ENCODE measurements at places on chromosomes 7 and 10.

- DNase-seq = no peak
Observed at GRCh38 chr7:2603044-2603965, 28.5 kb upstream of the TTYH3 start.

- no peak for DNase-seq
Observed at GRCh38 chr7:151142686-151143040, 24.8 kb downstream of the GBX1 start.

DNA sequence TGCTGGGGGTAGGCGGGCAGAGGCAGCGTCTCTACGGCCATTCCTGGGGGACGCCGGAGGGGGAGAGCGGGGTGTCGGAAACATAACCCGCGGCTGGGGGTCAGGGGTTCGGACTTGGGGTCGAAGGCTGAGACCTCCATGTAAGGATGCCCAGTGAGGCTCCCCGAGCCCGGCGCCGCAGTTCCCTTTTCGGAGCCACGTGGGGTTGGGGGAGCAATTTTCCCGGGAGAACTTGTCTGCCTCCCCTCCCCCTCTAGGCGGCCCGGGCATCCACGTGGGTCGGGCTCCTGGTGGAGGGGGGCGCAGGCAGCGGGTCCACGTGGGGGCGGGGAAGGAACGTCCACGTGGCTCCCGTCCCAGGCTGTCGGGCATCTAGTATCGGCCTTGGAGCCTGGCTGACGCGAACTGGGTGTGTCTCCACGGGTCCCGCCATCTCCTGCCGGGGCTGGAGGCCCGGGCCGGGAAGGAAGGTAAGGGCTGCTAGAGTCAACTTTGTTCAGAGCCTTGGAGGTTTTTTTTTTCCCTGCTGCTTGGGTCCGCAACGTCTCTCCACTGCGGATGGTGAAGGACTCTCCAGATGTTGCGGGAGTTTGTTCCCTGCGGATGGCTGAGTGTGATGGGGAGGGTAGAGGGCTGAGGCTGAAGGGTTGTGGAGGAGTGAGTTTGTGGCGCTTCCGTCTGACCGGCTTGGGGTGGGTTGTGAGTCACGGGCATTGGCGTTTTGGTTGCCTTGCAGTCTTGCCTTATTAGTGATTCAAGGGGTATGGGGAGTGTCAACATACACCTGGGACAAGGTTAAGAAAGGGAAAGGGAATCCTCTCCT, 744 bp downstream of the PPRC1 start:
- peak; percentile 64 for DNase-seq

DNA sequence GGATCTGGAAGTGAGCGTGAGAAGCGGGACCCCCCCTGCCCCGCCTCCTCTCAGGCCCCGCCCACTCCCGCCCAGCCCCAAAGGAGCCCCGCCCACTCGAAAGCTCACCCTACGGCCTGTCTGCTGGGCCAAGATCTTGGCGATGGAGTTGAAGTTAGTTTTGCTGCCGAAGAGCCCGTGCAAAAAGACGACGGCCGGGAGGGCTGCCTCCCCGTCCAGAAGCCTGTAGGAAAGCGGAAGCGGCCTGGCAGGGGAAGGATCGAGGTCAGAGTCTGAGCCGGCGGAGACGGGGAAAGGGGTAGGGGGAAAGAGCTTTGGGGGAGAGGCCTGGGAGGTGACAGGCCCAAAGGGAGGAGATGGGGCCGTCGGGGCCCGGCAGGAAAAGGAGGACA, 386 bp downstream of the ABHD11 start:
- DNase-seq = peak; percentile 66

- no peak for DNase-seq
Observed at GRCh38 chr7:124250297-124251034, 217.6 kb upstream of the TMEM229A start.

DNA sequence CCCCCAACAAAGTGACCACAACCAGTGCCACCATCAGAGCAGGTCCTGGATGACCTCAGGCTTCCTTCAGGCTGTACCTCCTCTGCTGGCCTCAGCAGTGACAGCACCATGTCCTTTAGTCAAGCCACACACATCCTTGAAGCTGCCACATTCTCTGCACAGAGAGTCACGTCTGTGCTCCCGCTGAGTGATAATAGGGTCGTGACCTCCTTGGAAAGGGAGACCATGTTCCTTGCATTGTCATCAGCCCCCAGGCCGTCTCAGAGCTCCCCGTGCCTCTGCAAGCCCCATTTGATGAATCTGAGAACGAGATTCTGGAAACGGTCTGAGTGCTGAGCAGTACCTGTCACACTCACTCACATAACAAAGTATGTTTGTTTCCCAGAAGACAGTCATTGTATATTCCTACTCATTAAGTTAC, 106.5 kb upstream of the PRR15 start:
- DNase-seq = no peak

DNA sequence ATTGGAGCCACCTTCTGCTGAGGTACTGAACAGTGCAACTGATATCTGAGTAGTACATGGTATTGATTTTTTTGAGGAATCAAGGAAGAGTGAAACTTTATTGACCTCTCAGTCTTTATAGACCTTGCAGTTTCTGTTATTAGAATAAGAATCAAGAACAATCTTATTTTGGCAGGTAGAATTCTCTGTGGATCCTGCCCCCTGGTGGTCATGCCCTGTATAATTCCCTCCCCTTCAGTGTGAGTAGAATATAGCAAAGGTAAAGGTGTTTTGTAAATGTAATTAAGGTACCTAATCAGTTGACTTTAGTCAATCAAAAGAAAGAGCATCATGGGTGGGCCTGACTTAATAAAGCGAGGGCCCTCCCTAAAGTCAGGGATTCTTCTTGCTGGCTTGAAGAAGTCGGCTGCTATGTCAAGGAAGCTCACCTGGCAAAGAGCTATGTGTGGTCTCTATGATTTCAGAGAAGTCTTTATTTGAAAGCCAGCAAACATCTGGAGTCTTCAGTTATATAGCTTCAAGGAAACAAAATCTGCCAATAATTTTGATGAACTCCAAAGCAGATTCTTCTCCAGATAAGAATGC, 142.8 kb downstream of the LSM5 start:
- no peak for DNase-seq

DNA sequence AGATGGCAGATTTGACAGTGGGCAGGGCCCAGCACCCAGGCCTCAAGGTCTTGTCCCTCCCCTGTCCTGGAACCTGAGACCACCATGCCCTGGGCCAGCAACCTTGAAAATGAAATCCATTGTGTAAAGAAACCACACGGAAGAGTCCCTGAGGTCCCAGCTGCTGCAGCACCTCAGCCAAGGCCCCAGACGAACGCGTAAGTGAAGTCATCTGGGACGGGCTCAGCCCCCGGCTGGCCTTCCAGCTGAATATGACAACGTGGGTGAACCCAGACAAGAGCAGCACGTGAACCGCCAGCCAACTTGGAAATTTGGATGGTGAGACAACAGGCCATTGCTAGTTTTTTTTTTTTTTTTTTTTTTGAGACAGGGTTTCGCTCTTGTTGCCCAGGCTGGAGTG, 70.3 kb downstream of the CYTH3 start:
- no peak for DNase-seq

GRCh38 chr10:75394221-75394620, 7.3 kb downstream of the ZNF503 start:
- no peak for DNase-seq

DNA sequence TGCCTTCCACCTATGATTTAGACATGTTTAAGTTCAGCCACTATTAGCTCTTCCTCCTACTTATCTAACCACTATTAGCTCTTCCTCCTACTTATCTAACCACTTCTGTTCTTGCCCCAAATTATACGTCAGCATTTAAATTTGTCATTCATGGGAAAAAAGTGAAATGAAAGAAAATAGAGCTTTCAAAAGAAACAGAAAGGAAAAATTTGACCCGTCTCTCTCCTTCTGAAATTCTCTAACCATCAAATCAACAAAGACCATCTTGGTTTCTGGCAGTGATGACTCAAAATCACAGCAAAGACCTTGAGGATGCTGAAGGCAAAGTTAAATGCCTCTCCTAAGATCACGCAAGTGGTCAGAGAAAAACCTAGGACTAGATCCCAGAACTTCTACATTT, 2.6 kb downstream of the LIPA start:
- DNase-seq = no peak

GRCh38 chr7:80918399-80918798, 452 bp downstream of the SEMA3C start:
- DNase-seq = no peak

DNA sequence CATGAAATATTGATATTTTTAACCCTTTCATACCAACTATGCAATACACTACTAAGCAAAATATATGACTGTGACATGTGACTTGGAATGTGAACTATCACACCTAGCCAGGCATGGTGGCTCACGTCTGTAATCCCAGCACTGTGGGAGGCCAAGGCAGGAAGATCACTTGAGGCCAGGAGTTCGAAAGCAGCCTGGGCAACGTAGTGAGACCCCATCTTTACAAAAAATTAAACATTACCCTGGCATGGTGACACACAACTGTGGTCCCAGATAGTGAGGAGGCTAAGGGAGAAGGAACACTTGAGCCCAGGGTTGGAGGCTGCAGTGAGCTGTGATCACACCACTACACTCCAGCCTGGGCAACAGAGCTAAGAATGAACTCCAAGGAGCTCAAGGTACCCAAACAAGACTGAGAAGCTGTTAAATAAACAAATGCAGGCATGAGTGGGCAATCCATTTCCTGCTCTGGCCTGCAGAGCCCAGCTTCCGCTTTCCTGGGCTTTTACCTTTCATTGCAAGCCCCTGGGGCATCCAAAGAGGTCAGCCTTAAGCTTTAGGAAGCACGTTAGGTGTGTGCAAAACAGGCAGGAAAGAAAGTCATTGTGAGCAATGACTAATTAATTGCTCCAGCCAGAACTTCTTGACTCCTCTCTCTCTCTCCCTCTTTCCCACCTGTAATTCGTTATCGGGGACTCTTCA, 162.1 kb upstream of the FOXK1 start:
- DNase-seq = no peak

GRCh38 chr7:98879198-98879978, 1.1 kb downstream of the TRRAP start:
- peak; percentile 24 for DNase-seq

DNA sequence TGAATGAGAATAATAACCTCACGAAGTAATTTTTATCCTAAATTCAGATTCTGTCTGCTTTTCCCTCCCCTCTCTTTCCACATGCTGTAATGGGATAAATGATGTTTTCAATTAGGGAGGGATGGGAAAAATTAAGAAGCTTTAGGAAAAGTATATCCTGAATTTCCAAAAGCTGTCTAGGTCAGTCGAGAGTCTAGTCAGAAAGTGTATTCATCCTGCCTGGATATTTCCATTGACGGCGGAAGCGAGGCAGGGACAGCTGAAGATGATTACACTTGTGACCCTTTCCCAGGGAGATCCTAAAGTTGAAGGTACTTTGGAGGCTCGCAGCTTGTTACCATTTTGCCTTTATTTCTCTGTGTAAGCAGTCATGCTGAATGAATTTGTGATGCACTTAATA, 204.1 kb downstream of the ZNF365 start:
- DNase-seq = no peak

- DNase-seq = peak; percentile 10
Observed at GRCh38 chr10:33211106-33211878, 123.2 kb downstream of the NRP1 start.

DNA sequence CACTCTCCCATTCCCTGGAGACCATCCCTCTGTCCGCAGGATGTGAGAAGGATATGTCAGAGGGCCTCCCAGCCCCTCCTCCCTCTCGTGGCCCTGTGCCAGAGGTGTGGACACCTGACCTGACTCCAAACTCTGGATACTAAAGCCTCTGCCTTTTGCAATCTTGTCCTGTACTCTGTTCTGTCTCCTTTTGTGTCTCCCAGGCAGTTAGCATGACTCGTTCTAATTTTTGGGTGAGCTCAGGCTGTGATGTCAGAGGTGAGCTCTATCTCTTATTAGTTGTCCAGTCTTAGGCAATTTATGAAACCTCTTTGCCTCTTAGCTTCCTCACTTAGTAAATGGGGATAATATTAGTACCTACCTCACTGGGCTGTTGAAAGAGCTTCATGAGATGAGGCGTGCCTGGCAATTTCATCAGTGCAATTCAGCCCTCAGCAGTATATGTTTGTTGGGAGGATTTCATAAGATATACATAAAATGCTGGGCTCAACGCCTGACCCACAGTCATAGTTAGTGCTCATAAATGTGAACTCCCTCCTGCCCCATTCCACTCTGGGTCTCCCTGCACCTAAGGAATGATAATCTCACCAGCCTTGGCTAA, 10.9 kb downstream of the MARVELD1 start:
- DNase-seq = no peak

- DNase-seq = no peak
Observed at GRCh38 chr7:89966067-89966664, 188.1 kb upstream of the STEAP1 start.

DNA sequence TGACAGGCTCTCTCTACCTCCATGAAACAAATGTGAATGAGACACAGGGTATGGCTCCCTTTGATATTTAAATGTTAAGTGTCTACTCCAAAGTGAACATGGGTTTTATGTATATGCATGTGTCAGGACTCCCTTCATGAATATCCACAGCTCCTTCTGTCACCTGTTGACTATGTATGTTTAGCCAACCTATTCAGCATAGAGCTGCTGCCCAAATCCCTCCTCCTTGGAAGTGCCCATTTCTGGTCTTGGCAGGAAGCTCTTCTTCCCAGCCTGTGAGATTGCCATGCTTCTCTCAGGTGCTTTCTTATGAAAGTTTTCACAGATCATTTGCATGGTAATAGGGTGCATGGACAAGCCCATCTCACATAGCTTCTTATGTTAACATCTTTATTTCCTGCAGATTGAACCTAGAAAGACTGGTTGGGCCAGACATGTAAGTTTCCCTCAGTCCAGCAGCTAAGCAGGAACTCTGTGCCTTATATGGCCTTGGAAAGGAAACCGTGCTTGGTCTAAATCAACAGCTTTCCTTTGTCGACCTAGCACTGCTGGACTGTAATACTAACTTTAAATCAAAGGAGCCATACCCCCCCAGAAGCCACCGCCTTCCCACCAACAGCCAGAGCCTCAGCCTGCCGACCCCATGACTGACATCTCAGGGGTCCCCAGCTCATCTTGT, 288.9 kb downstream of the ADARB2 start:
- no peak for DNase-seq

DNA sequence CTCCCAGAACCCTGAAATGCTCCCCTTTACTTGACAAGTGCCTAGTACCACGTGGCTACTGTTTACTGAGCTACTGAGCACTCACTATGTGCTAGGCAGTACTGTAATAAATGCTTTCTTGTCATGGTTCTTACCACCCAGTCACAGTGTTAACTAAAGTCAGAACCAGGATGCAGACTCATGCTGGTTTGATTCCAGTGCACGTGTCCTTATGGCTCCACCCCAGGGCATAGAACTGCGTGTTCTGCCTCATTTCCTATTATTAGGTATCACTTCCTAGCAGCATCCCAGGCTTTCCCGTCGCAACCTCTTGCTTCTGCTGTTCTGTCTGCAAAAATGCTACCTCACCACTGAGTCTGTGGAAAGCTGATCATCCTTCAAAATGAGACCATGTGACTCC, 71.7 kb upstream of the DOCK1 start:
- no peak for DNase-seq

DNA sequence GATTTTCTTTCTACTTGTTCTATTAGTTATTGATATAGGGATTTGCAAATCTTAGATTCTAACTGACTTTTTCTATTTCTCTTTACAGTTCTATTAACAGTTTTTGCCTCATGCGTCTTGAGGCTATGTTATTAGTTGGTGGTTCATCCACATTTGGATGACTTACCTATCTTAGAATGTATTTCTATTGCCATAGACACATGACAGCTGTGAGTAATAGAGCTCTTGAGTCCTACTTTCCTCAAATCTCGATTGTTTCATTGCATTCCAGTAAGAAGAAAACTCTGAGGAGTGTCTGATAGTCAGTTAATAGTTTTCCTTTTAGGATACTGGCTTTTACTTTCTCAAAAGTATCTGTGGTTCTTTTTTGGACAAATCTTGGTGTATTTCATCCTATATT, 241.4 kb upstream of the ZNF32 start:
- no peak for DNase-seq

All from stimulated activated CD4-positive, alpha-beta T cell treated with anti-CD3 and anti-CD28 coated beads, Interleukin-1b, Interleukin-23, amount 100 ng/mL, for 4 hours (primary cell).